ENCODE measurements at places on chromosomes 5 and 9.

DNA sequence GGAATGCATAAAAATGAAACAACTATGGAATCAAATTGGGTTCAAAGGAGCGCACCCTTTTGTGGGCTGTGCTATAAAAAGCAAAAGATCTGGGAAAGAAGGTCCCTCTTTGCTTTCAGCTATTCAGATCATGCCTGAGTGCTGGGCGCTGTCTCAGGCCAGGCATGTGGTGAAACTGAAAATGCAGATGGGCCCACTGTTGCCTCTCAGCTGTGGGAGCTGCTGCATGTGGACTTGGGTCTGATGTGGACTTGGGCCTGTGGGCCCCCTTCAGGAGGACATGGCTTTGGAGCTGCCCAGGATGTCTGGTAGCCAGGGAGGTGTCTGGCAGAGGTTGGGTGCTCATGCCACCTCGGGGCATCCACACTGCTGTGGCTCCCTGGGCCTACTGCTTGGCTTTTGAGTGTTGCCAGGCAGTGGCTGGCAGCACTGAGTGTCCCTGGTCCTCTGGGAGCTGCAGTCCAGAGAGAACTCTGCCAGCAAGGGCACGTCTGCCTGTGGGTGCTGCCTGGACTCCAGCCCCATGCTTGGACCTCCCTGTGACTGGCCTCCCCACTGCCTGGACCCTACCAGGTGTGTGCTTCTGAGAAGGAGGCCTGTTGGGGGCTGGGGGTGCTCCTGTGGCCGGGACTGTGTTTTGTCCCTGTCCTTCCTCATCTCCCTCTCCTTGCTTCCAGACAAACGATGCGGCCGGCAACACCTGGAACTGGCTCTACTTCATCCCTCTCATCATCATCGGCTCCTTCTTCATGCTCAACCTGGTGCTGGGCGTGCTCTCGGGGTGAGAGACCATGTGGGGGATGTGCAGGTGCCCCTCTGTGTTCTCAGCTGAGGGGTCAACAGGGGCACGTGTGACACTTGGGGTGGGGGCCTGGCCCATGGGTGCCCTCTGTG is 74.3 kb downstream of the CACNA1B start:
- no peak for DNase-seq

GRCh38 chr9:98974554-98974953 is 30.8 kb downstream of the COL15A1 start:
- no peak for DNase-seq

DNA sequence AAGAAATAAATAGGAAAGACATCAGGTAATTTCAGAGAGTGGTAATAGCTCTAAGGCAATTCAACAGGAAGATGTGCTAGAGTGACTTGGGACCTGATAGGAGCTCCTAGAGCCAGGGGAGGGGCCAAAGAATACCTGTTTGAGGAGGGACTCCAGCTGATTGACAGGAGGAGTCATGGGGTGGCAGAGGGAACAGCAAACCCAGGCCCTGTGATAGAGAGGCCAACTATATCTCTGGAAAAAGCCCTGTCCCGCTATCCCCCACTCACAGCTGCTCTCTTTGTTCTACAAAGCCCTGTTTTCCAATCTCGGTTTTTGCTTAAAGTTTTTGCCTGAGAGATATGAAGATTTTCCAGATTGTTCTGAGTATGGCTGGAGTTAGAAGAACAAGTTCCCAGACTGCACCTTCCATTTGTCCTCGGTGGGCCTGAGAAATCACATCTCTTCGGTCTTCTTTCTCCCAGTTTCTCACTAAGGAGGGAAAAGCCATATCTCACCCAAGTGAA is 9.0 kb upstream of the NSD1 start:
- no peak for DNase-seq

- no peak for DNase-seq
These were observed 13.7 kb upstream of the TRIM32 start for GRCh38 chr9:116673375-116673774.

DNA sequence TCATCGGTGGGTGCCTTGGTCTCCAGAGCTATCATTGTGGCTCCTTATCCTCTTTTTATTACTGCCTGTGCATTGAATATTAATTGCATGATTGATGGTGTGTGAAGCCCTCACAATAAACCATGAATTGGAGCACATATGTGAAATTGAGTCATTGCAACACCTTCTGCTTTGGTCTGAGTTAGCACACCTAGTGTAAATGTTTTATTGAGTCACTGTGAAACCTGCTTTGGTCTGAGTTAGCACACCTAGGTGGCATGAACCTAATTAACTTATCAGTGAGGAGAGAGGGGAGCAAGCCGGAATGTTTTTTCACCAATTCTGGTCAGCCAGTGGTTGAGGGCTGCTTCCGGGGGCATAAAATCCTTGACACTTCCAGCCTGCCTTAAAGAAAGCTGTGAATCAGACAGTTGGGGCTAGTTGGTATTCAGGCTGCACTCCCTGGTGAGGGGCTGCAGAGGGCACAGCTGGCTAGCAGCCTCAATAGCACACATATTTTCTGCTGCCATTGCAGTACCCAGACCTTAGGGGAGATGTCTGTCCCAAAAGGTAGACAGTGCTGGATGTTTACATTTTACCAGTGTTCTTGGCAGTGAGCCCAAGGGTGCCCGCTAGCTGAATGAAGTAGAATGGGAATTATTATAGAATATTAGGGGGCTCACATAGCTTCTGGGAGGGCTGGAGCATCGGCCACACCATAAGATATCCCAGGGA is 76.5 kb upstream of the GOLM1 start:
- no peak for DNase-seq
